ENCODE measurements at places on chromosomes 5 and 9.

- no peak for DNase-seq
These were observed 483.2 kb downstream of the CDH10 start for GRCh38 chr5:24161559-24161958.

- DNase-seq = no peak
These were observed 79.3 kb downstream of the TLE1 start for GRCh38 chr9:81609782-81610739.

DNA sequence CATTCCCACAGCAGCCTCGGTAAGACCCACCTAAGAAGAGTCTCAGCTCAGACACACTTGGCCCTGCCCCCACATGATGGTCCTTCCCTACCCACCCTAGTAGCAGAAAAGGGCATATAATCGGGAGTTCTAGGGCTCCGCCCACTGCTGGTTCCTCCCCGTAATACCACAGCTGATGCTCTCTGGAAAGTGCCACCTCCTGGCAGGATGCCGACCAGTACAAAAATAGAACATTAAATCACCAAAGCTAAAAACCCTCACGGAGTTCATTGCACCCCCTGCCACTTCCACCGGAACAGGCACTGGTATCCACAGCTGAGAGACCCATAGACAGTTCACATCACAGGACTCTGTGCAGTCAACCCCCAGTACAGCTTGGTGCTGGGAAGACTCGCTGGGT, 271.3 kb downstream of the KIAA0825 start:
- no peak for DNase-seq

- DNase-seq = no peak
These were observed 101.8 kb downstream of the CAMSAP1 start for GRCh38 chr9:135805422-135806022.

Measured in memory B cell (primary cell).